ENCODE measurements at places on chromosomes 11 and 22.

DNA sequence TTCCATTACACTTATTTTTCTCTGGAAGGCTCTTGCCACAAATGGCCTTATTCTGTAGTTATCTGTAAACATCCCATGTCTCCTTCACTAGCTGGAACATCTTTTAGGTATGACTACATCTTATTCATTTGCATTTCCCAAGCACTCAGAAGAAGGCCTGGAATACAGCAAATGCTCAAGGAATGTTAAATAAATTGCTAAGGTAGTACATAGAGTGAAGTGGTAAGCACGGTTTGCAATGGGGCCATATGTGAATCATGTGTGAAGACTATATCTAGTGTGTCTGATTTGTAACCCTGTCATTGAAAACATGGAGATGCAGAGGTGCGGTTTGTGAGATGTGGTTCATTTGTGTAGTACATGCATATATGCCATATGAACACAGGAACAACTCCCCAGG, 33.5 kb downstream of the GDPD4 start:
- DNase-seq: no peak

- DNase-seq: no peak
Measured at GRCh38 chr11:47723041-47723440, 7.9 kb upstream of the AGBL2 start.

DNA sequence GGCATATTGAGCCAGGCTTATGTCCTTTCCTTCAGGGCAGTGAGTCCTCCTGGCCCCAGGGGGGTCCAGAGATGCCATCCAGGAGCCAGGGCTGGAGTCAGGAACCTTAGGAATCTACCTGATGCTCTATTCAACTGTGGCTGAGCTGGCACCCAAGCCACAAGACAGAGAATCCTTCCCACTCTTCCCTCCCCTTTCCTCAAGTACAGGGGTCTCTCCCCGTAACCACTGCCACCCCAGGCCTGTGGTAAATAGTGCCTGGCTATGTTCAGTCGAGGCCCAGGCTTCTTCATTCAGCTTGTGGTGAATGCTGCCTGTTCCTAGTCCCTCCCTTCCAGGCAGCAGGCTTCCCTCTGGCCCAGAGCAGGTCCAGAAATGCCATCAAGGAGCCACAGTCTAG, 45.5 kb upstream of the THY1 start:
- no peak for DNase-seq

- DNase-seq: no peak
Measured at GRCh38 chr11:73219396-73220285, 1.6 kb downstream of the P2RY2 start.

- no peak for DNase-seq
Measured at GRCh38 chr11:17831228-17831627, 96.6 kb downstream of the KCNC1 start.

- no peak for DNase-seq
Measured at GRCh38 chr11:73270016-73270854, 1.9 kb upstream of the P2RY6 start.

- DNase-seq: no peak
Measured at GRCh38 chr11:122398167-122398566, 257.4 kb upstream of the UBASH3B start.

- no peak for DNase-seq
Measured at GRCh38 chr22:19231986-19232385, 53.5 kb upstream of the SLC25A1 start.

DNA sequence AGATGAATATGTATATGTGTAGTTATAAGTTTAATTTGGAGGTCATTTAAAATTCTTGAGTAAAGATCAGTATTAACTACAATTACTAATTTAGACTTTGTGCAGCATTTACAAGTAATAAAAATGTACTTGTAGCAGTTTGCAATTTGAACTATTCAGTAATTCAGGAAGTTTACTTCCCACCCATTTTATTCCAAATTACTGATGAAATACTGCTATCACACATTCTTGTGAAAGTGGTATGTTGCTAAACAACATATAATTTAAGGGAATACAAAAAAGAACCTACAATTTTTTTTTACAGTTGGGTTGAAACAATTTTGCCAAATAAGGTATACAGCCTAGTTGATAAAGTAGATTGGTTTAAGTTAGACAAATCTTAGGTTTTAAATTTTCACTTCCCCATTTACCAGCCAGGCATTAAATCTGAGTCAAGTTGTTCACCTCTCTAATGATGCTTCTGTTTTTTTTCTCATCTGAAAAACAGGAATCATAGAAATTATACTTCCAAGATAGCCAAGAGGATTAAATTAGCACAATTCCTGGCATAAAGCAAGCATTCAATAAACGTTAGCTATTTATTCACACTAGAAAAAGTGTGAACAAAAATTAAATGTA, 45.3 kb downstream of the ZBTB44 start:
- no peak for DNase-seq

DNA sequence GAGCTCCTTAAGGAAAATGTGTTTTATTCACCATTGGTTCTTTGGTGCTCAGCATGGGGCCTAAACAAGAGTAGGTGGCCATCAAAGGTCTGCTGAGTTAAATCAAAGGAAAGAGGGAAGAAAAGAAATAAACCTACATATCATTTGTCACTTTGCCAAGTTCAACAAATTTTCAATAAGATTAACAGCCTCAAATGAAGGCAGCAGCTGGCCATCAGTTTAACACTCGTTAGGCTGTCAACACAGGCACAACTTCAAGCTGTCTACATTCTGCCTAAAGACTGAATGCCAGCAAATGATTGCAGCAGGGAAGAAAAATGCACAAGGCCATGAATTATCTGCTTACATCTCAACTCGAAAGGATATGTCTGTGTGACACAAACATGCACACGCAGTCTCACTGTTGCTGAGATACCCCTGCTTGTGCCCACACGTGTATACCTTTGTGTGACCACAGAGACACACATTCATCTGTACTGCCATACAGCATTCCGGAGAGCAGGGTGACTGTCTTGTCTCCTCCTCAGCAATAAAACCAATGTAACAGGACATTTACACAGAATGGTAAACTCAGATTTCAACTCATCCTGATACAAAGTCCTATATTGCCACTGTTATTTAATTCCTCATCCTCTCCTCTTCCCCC, 40.1 kb downstream of the TRIM66 start:
- no peak for DNase-seq

DNA sequence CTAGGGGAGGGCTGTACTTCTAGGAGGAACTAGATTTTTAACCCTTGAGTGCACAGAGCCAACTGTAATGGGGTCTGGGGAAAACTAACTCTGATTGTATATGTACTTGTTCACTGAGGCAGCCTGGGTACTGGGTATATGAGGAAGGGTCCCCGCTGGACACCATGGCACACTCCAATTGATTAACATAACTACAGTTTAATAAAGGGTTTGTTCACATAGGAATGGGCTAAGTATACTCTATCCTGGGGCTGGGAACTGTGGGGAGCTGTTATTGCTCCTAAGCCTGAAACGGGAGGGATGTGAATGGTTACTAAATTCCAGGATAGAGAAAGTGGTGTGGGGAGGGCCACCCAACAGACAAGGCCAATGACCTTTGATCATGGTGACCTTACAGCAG, 67.6 kb downstream of the PARVA start:
- no peak for DNase-seq

- no peak for DNase-seq
Measured at GRCh38 chr11:123250892-123251656, 56.0 kb upstream of the CLMP start.

GRCh38 chr11:118306556-118306955, 2.0 kb downstream of the CD3E start:
- no peak for DNase-seq

DNA sequence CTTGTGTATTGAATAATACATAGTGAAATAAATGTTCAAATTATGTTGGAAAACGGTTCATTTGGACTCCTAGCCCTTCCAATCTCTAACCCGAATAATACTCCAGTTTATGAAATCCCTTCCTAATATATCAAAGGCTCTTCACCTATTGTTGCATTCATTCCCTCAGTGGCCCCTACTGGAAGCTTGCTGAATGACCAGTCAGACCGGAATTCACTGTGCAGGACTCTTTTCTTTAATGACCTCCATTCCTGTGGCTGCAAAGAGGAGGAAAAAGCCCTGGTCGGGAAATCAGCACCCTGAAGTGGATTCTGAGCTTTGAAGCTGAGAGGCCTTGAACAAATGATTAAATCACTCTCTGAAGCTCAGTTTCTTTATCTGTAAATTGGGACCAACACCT, 19.1 kb upstream of the RCN1 start:
- peak; percentile 55 for DNase-seq

DNA sequence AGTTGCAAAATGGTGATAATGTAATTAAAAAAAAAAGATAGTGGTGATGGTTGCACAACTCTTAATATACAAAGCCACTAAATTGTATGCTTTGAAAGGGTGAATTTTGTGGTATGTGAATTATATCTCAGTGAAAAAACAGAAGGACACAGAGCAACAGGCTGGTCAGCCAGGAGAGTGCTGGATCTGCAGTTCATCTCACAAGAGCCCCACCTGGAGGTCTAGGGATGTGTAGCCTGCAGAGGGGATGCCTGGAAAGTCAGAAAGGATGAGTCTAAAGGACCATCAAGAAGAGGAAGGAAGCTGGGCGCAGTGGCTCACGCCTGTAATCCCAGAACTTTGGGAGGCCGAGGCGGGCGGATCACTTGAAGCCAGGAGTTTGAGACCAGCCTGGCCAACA, 9.0 kb downstream of the POLR3H start:
- DNase-seq: peak; percentile 63

DNA sequence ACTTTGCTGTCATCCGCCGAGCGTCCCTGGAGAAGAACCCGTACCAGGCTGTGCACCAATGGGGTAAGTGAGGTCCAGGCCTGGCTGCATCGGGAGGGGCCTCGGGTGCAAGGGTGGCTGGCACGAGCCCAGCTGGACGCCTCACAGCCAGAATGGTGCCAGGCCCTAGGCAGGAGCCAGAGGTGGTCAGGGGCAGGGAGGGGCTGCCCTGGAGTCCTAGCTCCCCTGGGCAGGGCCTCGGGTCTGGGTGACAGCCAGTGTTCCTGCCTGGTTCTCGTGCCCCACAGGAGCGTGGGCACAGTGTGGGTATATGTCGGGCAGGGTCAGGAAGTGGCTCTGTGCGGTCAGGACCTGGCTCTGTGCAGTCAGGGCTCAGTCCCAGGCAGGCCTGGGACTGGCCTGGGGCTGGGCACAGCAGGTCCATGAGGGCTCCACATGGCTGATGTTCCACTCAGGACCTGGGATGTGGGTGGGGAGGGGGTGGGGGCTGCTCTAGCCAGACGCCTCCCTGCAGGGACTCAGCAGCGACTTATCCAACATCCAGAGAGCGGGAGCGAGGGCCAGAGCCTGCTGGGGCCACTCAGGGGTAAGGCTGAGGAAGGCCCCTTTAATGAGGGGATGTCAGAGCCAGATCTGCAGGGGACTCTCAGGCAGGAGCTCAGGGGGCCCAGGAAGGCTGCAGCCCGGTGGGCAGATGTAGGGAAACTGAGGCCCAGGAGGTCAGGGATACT, 1.2 kb downstream of the TSPAN32 start:
- no peak for DNase-seq

DNA sequence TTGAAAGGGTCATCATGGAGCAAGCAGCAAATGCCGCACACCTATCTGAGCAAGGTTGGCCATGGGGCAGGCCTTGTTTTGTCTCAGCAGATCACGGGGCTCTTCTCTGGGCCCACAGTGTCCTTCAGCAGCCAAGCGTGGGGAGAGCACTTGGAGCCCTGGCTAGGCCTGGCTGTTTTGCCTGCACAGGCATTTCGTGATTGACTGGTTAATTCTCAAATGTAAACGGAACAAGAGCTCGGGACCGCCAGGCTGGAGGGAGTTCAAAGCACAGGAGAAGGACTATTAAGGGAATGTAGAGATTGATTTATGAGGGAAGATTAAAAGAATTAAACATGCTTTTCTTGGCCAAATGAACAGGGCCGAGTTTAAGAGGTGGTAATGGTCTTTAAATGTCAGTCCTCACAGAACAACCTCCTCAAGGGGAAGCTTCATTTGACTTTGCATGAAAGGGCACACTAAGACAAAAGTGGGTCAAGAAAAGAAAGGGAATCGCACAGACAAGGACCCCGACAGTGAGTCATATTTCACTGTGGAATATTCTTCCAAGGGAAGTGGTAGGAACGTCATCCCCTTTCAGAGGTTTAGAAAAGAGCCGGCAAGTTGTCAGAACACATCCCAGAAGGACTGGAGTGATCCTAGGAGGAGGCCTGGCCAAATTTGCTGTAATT, 20.7 kb downstream of the SPON1 start:
- no peak for DNase-seq

DNA sequence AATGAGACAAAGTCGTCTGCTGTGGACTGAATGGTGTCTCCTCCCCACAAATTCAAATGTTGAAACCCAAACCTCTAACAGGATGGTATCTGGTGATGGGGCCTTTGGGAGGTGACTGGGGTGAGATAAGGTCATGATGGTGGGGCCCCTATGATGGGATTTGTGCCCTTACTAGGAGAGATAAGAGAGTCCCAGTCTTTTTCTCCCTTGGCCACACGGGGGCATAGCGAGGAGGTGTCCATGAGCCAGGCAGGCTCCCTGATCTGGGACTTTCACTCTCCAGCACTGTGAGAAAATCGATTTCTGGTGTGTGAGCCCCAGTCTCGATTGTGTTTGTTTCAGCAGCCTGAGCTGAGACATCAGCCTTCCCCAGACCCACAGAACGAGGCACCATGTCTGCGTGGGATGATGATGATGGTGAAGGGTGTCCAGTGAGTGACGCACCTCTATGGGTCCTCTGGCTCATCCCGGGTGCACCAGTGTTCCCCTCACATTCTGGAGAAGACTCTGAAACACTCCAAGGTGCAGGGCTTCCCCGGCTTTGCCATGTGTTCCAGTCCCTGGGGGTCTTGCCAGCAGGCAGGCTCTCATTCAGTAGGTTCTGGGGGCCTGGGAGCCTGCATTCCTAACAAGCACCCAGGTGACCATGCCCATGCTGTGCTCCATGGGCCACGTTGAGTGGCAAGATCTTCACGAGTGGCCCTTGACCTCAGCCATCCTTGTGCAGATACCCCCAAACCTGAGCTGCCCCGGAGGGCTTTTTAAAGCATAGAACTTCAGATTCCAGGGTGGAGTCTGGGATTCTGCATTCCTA, 363.0 kb downstream of the CTTN start:
- no peak for DNase-seq

GRCh38 chr11:19676475-19677380, 35.9 kb upstream of the NAV2 start:
- DNase-seq: peak; percentile 53

- no peak for DNase-seq
Measured at GRCh38 chr11:95119361-95120060, 29.9 kb downstream of the ENDOD1 start.

DNA sequence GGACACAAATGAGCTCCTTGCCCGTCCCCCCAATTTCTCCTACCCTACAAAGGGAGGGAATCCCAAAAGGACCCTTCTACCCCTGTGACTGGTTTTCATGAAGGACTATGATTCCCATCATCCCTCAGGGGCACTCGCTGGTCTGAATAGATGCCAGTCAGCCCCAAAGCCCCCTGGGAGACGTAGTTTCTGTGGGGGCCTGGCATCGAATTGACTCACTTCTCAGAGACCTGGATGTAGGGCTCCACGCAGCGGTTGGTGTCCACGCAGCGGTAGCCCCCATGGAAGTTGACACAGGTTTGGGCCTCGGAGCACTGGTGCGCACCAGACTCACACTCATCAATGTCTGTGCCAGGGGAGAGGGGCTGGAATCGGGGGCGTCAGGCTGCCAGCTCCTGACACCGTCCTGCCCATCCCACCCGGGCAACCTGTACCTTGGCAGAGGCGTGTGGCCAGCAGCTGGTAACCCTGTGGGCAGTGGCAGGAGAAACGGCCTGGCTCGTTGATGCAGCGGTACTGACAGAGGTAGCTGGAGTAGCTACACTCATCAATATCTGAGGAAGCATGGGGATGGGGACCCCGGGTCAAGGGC, 4.4 kb downstream of the EFEMP2 start:
- DNase-seq: peak; percentile 63

GRCh38 chr11:86292912-86293616, 9.0 kb upstream of the HIKESHI start:
- DNase-seq: no peak

Data from iPS-NIHi11 (cell line).